Putamen (tissue), 1 donor: ENCODE measurements at places on chromosomes 12 and 14.

- DNase-seq, result no peak
Observed at GRCh38 chr12:112111931-112112330, 3.3 kb upstream of the NAA25 start.

- DNase-seq, result peak; percentile 88
Observed at GRCh38 chr12:94553130-94553519, 93.5 kb upstream of the CEP83 start.

GRCh38 chr12:31037028-31037427 lies 36.6 kb upstream of the DDX11 start:
- DNase-seq, result no peak

- no peak for DNase-seq
Observed at GRCh38 chr14:69323266-69323998, 63.5 kb downstream of the GALNT16 start.

DNA sequence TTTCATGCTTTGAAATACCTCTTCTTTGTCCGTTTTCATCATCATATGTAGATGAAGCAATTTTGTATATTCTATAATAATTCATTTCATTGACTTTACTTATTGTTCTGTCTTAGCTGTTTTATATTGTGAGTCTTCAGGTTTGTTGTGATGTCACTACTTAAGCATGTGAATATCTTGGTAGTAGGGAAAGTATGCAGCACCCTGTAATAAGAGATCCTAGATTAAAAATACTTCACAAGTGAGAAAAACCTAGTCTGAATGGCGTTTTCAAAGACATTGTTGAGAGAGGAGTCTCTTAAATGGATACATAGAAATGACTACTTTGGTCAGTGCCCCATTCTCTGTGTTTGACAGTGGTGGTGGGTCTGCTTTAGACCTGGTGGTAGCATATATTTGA lies 61.4 kb downstream of the SLC16A7 start:
- DNase-seq, result no peak

DNA sequence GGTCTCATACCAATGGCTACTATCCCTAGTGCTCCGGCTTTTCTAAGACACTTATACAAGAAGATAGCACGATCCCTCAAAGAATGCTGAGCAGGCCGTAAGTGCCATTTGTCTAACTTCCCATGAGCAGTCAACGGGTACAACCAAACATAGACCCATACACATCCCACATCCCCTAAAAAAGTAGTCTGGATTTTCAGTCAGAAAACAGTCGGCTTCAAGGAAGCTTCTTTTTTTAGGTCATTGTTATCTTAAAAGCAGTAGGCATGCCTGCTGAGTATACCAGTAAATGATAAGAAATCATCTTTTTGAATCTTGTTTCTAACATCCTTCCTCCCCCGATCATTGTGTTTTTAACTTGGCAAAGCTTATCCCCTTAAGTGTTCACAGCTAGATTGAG lies 19.8 kb downstream of the OSBPL8 start:
- no peak for DNase-seq

DNA sequence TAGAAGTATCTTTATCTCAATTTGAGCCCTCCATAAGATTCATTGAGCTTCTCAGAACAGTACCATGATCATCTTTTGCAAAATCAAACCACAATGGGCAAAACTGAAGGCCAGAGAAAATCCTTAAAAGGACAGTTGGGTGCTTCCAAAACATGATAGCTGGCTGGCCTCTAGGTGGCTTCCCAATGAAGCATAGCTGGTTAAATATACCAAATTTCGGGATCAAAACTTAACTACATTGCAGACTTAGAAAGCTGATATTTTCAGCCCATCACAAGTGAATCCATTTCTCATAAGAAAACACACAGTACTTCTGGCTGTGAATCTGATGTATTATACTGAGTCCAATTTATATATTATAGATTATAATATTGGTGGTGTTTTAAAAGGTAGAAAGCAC lies 15.3 kb upstream of the PIK3C2G start:
- DNase-seq, result no peak

DNA sequence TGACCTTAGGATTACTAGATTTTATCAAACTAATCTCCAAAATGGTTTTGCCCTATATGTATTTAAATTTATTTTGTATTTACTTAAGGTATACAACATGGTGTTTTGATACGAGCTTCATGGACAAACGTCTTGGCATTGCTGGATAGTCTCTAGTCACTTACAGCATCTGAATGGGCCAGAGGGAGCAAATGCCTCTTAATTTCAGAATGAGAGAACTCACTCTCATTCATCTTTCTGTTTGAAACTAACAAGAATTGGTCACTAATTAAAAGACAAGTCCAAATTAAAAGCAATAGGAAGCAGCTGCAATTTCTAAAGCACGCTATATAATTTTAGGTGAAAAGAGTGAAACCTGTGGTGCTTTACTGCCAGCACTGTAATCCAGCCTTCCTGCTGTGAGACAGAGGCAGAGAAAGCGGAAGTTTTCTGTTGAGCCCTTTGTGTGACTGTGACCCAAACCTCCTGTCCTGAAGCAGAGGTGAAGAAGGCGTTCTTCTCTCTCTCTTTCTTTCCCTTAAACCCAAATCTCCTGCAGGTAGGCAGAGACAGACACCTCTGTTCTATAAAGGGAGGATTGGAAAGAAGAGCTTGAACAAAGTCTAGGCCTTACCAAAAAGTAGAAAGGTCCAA lies 184.6 kb upstream of the NAV3 start:
- DNase-seq, result no peak

DNA sequence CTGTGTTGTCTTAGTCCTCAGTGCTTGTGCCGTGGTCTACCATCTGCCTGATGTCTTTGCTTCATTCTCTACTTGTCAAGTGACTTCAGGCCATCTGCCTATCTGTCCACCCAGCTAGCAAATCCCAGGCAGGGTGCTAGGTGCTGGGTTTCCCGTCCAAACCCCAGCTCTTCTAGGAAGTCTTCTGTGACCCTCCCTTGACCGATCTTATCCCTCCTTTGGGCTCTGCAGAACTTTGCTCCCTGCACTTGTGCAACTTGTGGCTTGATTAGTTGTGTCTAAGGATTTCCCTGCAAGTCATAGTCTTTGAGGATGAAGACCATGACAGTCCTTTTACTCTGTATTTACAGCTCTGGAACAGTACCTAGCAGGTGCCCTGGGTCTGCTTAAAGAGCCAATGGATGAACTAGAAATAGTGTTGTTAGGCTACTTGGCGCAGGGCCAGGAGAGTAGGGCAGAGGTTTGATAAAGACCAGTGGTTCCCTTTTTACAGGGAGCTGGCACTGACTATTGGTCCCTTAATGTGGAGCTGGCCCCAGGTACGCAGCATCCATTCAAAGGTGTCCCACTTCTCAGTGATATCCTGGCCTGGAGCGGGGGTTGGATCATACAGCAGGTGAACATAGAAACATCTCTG lies 60.1 kb downstream of the ADCK1 start:
- DNase-seq, result no peak
